Activated naive CD4-positive, alpha-beta T cell (primary cell): ENCODE measurements at places on chromosomes 11 and 22.

DNA sequence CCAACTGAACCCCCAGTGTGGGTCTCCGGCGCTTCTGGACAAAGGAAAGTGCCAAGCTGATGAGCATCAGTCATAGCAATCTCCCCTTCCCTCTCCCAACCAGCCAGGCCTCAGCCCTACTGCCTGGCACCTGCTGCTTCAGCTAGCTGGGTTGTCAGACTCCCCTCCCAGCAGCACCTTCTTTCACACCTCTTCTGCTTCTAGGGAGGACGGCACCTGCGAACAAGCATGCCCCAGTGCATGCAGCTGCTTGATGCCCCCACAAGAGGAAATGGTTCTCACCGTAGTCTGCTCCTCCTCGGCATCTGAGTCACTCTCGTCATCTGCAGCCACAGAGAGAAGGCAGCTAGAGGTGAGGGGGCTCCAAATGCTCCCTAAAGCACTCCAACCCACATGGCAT is 25.4 kb downstream of the THOC5 start:
- DNase-seq: no peak

GRCh38 chr11:6587360-6587953 is 16.0 kb downstream of the RRP8 start:
- DNase-seq: no peak

DNA sequence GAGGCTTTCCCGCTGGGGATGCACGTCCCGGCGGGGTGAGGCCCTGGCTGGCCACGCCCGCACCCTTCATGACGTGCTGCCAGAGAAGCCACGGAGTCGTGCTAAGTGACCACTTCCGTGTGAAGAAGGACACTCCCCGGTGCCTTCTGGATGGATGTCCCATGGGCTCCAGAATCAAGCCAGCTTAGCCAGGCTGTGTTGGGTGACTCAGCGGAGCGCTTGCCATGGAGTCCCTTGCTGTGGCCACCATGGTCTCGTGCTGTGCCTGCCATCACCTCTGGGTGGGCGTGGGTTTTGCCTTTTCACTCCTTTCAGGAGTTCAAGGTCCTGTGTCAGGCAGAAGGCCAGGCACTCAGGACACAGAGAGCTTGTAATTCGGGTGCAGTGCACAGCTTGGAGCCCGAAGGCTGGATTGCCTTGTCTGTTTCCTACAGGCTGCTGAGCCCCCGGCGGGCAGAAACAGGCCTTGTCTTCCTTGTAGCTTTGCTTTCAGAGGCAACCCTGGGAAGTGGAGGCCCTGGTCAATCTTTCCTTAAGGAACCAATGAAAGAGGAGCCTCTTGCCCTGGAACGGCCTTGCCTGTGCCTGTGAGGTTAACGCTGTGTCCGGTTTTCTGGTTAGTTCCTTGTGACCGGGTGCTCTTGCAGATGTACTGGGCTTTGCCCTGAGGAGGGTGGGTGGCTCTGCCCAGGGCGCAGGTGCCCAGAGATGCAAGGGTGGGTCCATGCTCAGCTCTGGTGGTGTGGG is 268.6 kb downstream of the TBC1D22A start:
- DNase-seq: no peak

- DNase-seq: no peak
These were observed 150.8 kb upstream of the MTMR2 start for GRCh38 chr11:96074551-96075310.
